ENCODE measurements at places on chromosomes 7 and 10. TPM values are rescaled to one million over a fixed set of nuclear protein-coding genes. Genes with fewer than 3 reads are reported as not detected.

DNA sequence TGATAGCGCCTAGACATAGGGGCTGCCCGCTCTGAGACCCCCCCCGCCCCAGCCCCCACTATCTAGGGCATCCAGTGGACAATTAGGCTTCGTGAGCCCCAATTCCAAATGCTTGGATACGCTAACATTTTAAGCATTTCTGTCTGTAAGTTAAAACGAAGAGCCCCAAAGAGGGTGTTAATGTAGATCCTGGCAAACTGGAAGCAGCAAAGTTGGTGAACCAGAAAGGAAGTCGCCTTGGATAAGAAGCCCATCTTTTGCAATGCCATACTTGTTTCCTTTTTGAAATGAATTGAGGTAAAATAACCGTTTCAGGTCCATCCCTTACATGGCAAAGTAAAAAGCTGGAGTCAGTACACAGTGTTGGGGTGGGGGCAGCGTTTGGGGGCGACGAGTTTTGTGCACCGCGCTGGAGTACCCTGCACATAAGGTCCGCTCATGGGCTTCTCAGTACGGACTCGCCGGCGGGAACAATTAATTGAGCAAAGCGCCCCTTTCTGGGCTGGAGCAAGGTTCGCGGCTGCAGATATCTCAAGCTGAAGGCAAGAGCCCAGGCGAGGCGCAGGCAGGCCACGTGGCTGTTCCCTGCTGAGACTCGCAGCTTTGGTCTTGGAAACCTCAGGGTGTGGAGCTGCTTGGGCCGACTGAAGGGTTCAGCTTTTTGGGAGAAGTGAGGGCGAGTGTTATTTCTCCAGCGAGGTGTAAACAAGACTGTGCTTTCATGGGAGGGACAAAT is 1.4 kb upstream of the TWIST1 start:
- H3K4me3 ChIP-seq: peak overlapping the region; percentile 99
- H3K27me3 ChIP-seq: no peaks in the 10 kb centered on the region
- H3K27ac ChIP-seq: peak overlapping the region; percentile 22
- DNase-seq: no peak
- H3K4me1 ChIP-seq: peaks cover 1% of the 10 kb centered on the region
- H3K36me3 ChIP-seq: no peaks in the 10 kb centered on the region

The KCP gene
- not detected for total RNA-seq

- no peak for DNase-seq
- no peaks in the 10 kb centered on the region for H3K27me3 ChIP-seq
- no peak overlapping the region for H3K4me3 ChIP-seq
- peaks cover 5% of the 10 kb centered on the region for H3K4me1 ChIP-seq
- H3K36me3 ChIP-seq: no peaks in the 10 kb centered on the region
- no peak overlapping the region for H3K27ac ChIP-seq
Observed at GRCh38 chr7:70712942-70713341, 419.0 kb upstream of the GALNT17 start.

The SORCS1 gene
- not detected for total RNA-seq

GRCh38 chr10:3740157-3740871 is 44.7 kb downstream of the KLF6 start:
- peaks cover 3% of the 10 kb centered on the region for H3K4me1 ChIP-seq
- no peaks in the 10 kb centered on the region for H3K36me3 ChIP-seq
- DNase-seq: peak; percentile 76
- H3K27me3 ChIP-seq: no peaks in the 10 kb centered on the region

DNA sequence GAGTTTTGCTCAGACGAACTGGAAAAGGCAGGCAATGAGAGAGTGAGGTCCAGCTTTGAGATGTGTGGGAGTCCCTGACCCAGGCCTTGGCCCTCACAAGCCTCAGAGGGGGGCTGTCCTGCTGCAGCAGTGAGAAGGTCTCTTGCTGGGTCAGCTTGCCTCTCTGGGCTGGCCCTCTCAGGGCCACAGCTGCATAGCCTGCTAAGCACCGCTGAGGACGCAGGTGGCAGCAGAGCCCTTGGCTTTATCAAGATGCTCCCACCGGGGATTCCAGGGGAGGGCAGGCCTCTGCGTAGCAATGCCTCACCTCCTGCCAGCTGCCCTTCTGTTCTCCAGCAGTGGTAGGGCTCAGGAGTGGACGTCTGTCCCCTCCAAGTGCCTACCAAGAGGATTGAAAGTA is 128.7 kb downstream of the COBL start:
- H3K27ac ChIP-seq: no peak overlapping the region
- no peak overlapping the region for H3K4me3 ChIP-seq
- H3K4me1 ChIP-seq: no peaks in the 10 kb centered on the region
- DNase-seq: no peak
- no peaks in the 10 kb centered on the region for H3K36me3 ChIP-seq
- H3K27me3 ChIP-seq: no peaks in the 10 kb centered on the region

DNA sequence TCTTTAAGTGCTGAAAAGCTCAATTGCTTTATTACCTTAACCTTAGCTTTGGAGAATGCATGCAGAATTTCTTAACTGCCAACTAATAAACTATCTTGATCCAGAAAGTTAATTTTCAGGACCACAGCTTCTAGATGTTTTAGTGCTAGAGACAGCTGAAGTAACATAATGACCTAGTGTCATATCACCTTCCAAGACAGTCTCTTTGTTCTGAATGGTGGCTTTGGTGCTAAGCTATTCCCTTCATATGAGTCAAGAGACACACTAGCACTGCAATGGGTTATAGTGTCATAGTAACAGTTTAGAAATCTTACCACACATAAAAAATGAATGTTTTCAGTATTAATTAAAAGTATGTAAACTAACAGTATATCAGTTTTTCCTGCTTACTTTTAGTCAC is 115.4 kb upstream of the LRRN3 start:
- DNase-seq: no peak
- H3K36me3 ChIP-seq: no peaks in the 10 kb centered on the region
- H3K27ac ChIP-seq: no peak overlapping the region
- peaks cover 2% of the 10 kb centered on the region for H3K4me1 ChIP-seq
- H3K27me3 ChIP-seq: no peaks in the 10 kb centered on the region

DNA sequence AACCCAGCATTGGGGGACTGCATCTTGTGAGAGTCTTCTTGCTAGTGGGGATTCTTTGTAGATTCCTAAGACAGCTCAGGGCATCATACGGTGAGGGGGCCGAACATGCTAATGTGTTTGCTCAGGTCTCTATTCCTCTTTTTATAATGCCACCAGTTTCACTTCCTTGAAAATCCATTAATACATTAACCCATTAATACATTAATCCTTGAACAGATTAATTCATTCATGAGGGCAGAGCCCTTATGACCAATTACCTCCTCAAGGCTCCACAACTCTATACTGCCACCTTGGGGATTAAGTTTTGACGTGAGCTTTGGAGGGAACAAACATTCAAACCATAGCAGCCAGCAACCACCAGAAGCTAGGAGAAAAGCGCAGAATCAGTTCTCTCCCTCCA is 67.2 kb upstream of the POT1 start:
- peaks cover 3% of the 10 kb centered on the region for H3K4me1 ChIP-seq
- H3K27me3 ChIP-seq: no peaks in the 10 kb centered on the region
- no peak for DNase-seq

DNA sequence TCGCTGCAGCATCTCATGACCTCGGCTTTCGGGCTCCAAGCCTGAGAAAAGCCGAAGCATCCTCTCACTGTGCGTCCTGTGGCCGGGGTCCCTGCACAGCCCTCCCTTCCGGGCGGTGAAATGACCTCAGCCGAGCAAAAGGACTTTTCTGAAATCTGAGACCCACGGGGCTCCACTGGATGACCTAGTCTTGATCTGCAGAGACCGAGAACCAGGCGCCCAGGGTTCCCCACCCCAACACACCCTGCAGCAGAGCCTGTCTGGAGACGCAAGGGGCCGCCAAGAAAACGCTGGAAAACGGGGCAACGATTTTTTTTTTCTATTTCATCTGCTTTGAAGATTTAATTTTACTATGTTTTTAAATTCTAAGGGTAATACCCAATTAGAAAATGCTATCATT is 31.7 kb downstream of the NPS start:
- H3K27me3 ChIP-seq: no peaks in the 10 kb centered on the region
- no peaks in the 10 kb centered on the region for H3K36me3 ChIP-seq
- H3K4me3 ChIP-seq: no peak overlapping the region
- H3K4me1 ChIP-seq: no peaks in the 10 kb centered on the region

The PNLIPRP1 gene
- not detected for total RNA-seq

DNA sequence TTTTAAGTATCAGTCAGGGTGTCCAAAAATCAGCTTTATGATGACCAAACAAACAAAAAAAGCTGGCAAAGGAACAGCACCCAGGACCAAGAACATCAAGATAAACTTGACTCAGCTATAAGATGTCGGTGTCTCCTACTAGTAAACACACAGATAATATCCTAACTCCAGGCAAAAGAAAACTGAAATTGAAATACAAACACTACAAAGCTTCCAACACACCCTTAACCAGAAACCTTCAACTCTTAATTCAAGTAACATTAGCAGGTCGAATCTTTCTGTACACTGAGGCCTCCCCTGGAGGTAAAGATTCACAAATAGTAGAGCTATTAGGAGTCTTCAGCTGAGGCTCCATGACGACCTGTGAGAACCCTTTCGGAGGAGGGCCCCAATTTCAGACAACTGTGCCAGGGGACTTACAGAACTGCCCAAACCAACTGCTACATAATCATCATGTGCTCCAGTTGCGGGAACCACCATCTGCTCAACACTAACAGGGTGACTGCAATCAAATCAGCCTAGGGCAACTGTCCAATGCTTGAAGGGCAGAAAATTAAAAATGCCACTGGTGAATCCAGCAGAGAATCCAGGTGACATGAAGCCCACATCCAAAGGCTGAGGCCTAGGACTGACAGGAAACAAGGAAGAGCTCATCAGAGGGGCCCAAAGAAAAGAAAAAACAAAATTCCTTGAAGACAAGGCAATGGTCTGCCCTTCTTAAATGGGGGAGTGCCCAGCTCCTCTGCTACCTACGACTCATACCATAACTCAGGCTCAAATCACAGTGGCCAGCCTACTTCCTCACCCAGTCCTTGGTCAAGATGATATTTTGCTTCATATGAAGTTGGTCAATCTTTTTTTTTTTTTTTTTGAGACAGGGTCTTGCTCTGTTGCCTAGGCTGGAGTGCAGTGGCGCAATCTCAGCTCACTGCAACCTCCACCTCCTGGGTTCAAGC is 20.0 kb downstream of the XPNPEP1 start:
- peaks cover 17% of the 10 kb centered on the region for H3K36me3 ChIP-seq
- H3K4me1 ChIP-seq: peaks cover 32% of the 10 kb centered on the region
- no peaks in the 10 kb centered on the region for H3K27me3 ChIP-seq
- no peak overlapping the region for H3K4me3 ChIP-seq
- DNase-seq: peak; percentile 59
- H3K27ac ChIP-seq: peak overlapping the region; percentile 68

- H3K4me1 ChIP-seq: no peaks in the 10 kb centered on the region
- H3K27ac ChIP-seq: no peak overlapping the region
- no peak for DNase-seq
Observed at GRCh38 chr10:8752146-8752843, 697.8 kb downstream of the GATA3 start.

GRCh38 chr10:120161111-120161510 is 268.6 kb downstream of the SEC23IP start:
- no peak for DNase-seq
- H3K36me3 ChIP-seq: no peaks in the 10 kb centered on the region
- no peak overlapping the region for H3K4me3 ChIP-seq
- H3K4me1 ChIP-seq: no peaks in the 10 kb centered on the region
- H3K27ac ChIP-seq: no peak overlapping the region

The CYP26A1 gene
- total RNA-seq: not detected

The EMX2 gene
- total RNA-seq: not detected

The PRLHR gene
- total RNA-seq: not detected

The PDZD7 gene
- 0.83 TPM for total RNA-seq

DNA sequence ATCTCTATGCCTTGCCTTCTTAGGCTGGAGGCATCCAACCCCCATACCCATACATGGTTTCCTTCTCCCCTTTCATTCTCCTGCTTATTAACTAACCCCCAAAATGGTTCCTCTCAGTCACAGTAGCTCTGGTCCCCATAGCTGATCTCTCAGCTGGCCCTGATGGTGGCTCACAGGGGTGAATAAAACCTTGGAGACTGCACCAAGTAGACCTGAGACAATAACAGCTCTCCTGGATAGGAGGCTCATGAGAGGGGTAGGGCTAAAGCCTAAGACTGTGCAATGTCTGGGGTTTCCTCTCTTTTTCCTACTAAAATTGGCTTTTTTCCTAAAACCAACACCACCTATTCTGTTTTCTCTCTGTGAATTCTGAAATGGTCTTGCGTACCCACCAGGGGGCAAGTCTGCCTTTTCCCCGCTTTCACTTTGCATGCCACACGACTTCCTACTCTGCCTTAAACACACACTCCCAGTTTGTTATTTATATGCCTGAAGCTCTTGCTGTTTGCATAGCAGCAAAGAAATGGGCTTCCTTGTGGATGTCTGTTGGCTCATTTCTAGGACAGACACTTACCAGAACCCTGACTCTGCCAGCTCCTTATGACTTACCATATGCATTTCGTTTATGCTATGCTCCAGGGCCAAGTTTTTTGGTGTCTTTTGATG is 18.4 kb upstream of the PON1 start:
- H3K4me3 ChIP-seq: no peak overlapping the region
- no peaks in the 10 kb centered on the region for H3K36me3 ChIP-seq
- H3K27ac ChIP-seq: no peak overlapping the region
- H3K4me1 ChIP-seq: no peaks in the 10 kb centered on the region

DNA sequence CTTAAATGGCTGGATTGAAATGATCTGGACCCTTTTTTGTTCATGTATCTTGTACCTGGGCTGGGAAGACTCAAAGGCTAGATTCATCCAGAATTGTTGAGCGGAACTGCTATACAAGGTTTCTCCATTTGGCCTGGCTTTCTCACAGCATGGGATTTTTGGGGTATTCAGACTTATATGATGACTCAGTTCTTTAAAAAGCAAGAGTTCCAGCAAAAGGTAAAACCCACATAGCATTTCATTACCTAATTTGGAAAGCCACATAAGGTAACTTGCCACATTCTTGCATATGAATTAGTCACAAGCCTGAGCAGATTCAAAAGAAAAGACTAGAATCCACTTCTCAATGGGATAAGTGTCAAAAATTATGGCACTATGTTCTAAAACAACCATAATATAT is 137.4 kb downstream of the HGF start:
- no peaks in the 10 kb centered on the region for H3K4me1 ChIP-seq
- no peak overlapping the region for H3K4me3 ChIP-seq
- peak; percentile 37 for DNase-seq
- H3K27me3 ChIP-seq: no peaks in the 10 kb centered on the region
- no peak overlapping the region for H3K27ac ChIP-seq
- no peaks in the 10 kb centered on the region for H3K36me3 ChIP-seq

The DLX5 gene
- not detected for total RNA-seq

Measured in IMR-90 (cell line).